Common myeloid progenitor, CD34-positive (primary cell): ENCODE measurements at places on chromosomes 2 and 18.

GRCh38 chr2:52036853-52037252 lies 1004.9 kb upstream of the NRXN1 start:
- no peak overlapping the region for H3K4me3 ChIP-seq
- H3K27me3 ChIP-seq, result no peaks in the 10 kb centered on the region
- no peak overlapping the region for H3K27ac ChIP-seq
- H3K36me3 ChIP-seq, result no peaks in the 10 kb centered on the region

DNA sequence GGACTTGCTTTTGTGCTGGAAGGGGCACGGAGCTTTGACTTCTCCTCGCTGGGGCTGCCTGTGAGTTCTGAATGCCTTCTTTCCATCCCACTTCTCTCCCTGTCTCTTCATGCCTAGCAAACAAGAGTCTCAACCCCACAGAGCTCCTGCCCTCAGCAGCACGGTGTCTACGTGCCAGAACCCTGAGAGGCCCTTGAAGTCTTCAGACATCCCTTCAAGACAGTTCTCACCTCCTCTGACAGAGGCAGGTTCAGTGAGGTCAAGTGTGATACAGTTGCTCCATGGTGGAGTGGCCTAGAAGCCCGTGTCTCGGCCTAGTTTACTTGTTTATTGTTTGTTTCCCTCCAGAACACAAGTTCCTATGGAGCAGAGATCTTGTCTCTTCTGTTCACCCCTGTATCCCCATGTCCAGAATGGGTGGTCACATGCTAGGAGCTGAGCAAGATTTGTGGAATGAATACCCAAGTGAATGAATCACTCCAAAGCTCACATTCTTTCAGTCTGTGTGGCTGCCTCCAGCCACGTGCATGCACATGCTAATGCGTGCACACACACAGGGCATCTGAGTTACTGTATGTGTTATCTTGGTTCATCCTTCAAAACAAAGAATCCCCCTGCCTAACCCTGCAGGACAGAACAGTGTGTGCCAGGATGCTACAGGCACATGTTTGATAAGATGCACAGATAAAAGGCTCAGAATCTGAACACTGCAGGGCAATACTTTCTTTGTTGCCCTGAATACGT lies 391.6 kb downstream of the NBAS start:
- no peak for DNase-seq
- H3K36me3 ChIP-seq, result peaks cover 8% of the 10 kb centered on the region
- H3K4me1 ChIP-seq, result no peaks in the 10 kb centered on the region
- H3K4me3 ChIP-seq, result no peak overlapping the region
- no peak overlapping the region for H3K27ac ChIP-seq

DNA sequence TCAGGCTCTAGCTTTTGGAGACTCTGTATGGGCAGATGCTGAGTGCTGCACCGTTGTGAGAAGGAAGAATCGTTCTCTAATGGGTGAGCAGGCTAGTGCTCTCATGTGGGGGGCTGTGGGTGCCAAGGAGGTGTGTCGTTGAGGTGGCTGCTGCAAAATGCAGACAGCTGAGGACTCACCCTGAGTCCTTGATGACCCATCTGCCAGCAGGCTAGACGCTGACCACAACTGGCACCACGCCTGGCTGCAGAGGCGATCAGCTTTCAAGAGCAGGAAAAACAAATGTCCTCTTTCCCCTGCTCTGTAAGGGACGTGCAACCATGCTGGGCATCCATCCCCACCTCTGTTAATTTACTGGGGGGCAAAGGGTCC lies 48.2 kb downstream of the HAUS1 start:
- no peak overlapping the region for H3K4me3 ChIP-seq
- H3K4me1 ChIP-seq, result peaks cover 6% of the 10 kb centered on the region
- no peak overlapping the region for H3K27ac ChIP-seq
- no peaks in the 10 kb centered on the region for H3K36me3 ChIP-seq

- no peak overlapping the region for H3K4me3 ChIP-seq
- H3K27me3 ChIP-seq, result no peaks in the 10 kb centered on the region
- no peaks in the 10 kb centered on the region for H3K36me3 ChIP-seq
These were observed 86.2 kb downstream of the SMIM21 start for GRCh38 chr18:75341267-75341666.

GRCh38 chr2:238098901-238099713 lies 1.0 kb upstream of the ESPNL start:
- H3K36me3 ChIP-seq, result peaks cover 4% of the 10 kb centered on the region
- H3K4me3 ChIP-seq, result no peak overlapping the region
- H3K27ac ChIP-seq, result no peak overlapping the region
- H3K4me1 ChIP-seq, result peaks cover 6% of the 10 kb centered on the region

DNA sequence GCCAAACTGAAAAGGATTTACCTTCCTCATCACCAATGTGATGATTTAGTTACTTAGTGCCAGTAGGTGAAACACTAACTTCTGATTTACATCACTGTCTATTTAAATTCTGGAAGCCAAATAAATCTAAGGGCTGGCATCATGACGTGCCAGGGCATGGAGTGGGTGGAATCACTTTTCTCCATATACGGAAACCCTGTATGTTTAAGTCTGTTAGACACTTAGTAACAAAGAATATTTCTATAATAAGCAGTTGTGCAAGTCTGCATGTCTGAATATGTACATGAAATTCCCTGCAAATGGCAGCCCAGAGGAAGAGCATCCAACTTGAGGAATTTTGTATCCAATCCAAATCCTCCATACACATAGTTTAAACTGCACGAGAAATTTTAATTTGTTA lies 243.1 kb upstream of the SMAD7 start:
- H3K27ac ChIP-seq, result no peak overlapping the region
- DNase-seq, result no peak
- H3K36me3 ChIP-seq, result no peaks in the 10 kb centered on the region
- H3K4me1 ChIP-seq, result no peaks in the 10 kb centered on the region
- no peaks in the 10 kb centered on the region for H3K27me3 ChIP-seq

DNA sequence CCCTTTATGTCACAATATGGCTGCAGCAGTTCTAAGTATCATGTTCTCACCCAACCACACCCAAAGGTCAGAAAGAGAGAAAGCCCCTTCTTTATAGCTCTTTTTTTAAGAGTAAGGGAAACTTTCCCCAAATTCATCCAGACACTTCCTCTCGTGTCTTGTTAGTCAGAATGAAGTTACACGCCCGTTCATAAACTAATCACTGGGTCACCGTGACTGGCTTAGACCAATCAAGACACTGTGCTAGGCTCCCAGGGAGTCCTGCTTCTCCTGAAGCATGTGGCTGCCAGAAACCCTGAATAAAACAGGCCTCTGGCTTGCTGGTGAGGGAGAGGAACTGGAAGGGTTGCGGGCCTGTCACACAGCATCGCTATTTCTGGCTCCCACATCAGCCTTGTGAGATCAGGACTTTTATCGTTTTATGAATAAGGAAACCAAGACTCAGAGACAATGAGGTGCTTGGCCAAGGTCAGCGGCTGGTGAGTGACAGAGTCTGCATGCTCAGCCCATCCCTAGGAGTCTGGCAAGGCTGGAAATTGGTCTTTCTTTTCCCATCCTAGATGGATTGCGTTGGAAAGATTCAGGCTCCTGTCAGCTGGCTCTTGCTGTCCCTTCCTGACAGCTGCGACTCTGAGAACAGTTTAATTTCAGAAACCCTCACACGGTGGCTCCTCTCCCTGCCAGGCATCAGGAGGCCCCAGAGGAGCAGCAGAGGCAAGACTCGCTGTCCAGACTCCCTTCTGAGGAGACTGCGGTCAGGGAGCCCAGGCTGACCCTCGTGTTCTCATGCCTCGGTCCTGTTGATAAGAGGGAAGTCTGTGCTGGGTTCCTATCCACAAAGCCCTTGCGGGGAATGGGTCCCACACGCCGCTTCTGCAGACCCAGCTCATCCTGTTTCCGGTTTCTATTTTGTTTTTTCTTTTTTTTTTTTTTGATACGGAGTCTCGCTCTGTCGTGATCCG lies 104.5 kb upstream of the TAF1B start:
- peaks cover 28% of the 10 kb centered on the region for H3K4me1 ChIP-seq
- no peak overlapping the region for H3K4me3 ChIP-seq
- no peaks in the 10 kb centered on the region for H3K36me3 ChIP-seq
- no peak overlapping the region for H3K27ac ChIP-seq

DNA sequence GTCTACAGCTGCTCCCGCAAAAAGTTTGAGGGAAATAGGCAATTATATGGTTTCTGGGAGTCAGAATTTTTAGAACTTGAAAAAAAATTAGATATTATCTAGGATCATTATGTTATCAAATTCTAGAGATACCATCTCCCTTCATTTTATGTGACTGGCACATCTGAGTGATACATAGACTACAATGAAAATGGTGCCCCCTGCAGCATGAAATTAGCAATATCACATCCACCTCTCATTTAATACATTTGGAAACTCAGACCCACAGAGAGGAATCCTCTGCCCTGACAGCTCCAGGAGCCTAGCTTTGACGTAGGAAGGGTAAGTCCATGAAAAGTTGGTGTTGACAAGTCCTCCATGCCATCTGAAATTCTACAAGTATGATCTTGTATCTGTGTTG lies 381.6 kb downstream of the SUCLG1 start:
- H3K4me1 ChIP-seq, result no peaks in the 10 kb centered on the region
- H3K27ac ChIP-seq, result no peak overlapping the region
- no peak overlapping the region for H3K4me3 ChIP-seq
- H3K27me3 ChIP-seq, result peaks cover 3% of the 10 kb centered on the region
- no peaks in the 10 kb centered on the region for H3K36me3 ChIP-seq
- peak; percentile 50 for DNase-seq

GRCh38 chr18:74869904-74870863 lies 272.5 kb downstream of the ZNF407 start:
- no peaks in the 10 kb centered on the region for H3K36me3 ChIP-seq
- H3K27me3 ChIP-seq, result no peaks in the 10 kb centered on the region
- H3K27ac ChIP-seq, result no peak overlapping the region
- no peaks in the 10 kb centered on the region for H3K4me1 ChIP-seq
- DNase-seq, result no peak

- no peaks in the 10 kb centered on the region for H3K36me3 ChIP-seq
- peaks cover 1% of the 10 kb centered on the region for H3K27me3 ChIP-seq
- H3K4me1 ChIP-seq, result no peaks in the 10 kb centered on the region
These were observed 224.1 kb upstream of the PARD3B start for GRCh38 chr2:204321027-204321800.

- no peaks in the 10 kb centered on the region for H3K4me1 ChIP-seq
- no peak overlapping the region for H3K4me3 ChIP-seq
- H3K27ac ChIP-seq, result no peak overlapping the region
- H3K36me3 ChIP-seq, result no peaks in the 10 kb centered on the region
These were observed 111.5 kb upstream of the SULT1C3 start for GRCh38 chr2:108128249-108128648.
